ENCODE measurements at places on chromosomes 12 and 14.

- no peak for DNase-seq
Observed at GRCh38 chr12:27564612-27565213, 40.7 kb downstream of the PPFIBP1 start.

- no peak for DNase-seq
Observed at GRCh38 chr12:54221402-54221984, 32.7 kb upstream of the SMUG1 start.

GRCh38 chr12:105674871-105675699 is 344.6 kb downstream of the C12orf75 start:
- no peak for DNase-seq

GRCh38 chr14:34355584-34356263 is 106.3 kb downstream of the SPTSSA start:
- DNase-seq, result no peak

GRCh38 chr14:92793709-92794546 is at the start of gene GOLGA5:
Gene GOLGA5 (plus strand): TSS chr14:92794305. CDS start chr14:92797438, 3,133 bp downstream.
- peak; percentile 98 for DNase-seq

GRCh38 chr12:92134638-92135274 is 10.9 kb downstream of the BTG1 start:
- no peak for DNase-seq

- no peak for DNase-seq
Observed at GRCh38 chr12:82746668-82747067, 60.0 kb downstream of the TMTC2 start.

DNA sequence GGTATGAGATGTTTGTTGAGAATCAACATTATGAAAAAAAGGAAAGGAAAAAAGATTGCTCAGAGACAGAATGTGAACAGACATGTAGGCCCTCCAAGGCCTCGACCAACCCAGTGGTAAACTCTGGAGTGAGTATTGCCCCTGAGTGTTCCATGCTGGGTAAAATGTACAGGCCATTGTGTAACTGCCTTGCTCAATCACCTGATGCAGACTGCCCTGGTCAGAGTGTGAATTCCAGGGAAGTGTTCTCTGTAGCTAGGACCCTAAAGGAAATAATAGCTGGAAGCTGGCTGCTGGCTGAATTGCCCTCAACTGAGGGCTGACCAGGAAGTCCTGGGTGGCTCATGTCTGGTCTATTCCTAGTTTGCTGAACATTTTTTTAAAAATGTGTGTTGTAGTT is 1081.4 kb upstream of the LRFN5 start:
- DNase-seq, result no peak

DNA sequence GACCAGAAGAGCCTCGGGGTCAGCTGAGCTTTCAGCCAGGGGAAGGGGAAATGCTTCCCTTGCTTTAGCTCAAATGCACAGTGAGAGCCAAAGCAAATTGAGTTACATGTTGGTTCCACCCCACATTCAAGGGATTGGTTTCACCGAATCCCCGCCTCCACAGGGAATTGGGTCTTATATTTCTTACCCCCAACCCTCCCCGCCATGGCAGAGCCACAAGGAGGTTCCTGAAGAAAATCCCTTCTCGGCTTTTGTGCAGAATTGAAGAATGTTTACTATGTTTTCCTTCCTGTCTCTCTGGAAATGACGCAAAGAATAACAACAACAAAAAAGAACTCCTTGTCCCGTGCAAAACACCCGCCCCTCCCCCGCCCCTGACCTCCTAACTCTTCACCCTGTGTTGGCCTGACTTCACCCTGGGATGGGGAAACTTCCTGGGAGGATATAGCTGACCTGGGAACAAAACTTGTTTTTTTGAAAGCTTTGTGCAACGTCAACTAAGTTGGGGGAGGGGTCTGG is 21.9 kb upstream of the CIPC start:
- DNase-seq, result no peak

DNA sequence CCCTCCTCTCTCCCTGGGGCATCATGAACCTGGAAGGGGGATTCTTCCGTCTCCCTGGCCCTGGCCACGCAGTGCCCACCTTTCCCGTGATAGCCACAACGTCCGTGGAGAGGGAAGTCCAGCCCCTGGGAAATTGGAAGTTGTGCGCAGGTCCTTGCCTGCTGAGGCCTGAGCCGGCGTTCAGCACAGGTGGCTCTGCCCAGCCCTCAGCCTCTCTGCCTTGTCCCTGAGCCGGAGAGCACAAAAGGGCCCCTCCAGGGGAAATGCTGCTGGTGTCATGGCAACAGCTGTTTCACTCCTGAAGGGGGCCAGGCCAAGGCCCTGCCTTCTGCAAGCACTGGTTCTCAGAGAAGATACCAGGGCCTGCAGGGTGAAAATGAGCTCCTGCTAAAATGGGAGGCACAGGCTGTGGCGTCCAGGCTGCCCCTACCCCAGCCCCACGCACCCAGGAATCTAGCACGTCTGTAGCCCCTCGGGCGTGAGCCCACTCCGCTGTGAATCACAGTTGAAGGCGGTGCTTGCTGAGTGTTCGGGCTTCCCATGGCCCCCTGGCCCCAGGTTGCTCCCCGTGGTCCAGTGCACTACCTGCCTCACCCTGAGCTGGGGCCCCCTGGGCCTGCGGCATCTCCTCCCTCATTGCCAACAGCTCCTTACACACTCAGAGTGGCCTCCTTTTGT is 149.4 kb downstream of the ADGRD1 start:
- DNase-seq, result no peak

- DNase-seq, result no peak
Observed at GRCh38 chr12:123720141-123720814, 8.1 kb downstream of the ATP6V0A2 start.

DNA sequence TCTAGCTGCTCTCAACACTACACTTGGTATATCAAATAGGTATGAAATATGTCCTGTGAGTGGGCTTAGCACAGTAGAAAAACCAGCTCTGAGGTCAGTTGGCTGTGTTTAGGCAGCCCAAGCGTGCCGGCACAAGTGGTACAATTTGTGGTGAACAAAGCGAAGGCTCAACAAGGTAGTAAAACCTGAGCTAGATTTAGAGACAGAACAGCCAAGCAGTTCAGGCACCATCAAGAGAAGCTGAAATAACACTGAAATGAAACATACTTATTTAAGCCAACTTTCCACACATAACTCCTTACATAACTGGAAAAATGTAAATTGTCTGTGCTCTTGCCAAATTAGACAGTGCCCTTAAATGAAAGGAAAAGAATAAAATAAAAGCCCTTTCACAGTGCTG is 596.8 kb upstream of the FBXO33 start:
- no peak for DNase-seq

DNA sequence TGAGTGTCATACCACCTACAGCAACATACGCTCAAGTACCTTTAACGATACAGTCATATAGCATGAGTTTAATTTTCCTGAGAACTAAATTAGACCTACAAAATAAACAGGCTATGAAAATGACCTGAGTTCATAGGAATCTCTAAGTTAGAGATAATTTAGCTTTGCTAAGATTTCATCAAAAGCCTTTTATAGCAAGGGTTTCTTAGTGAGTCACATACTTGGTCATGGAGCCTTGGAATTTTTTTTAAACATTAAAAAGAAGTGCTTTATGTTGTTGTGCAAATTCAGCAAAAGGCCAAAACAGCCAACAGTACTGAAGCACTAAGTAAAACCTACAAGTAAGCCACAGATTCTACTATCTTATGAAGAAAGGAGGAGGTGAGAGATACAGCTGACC is 93.6 kb upstream of the FERMT2 start:
- DNase-seq, result no peak

- DNase-seq, result no peak
Observed at GRCh38 chr12:60094436-60094835, 498.6 kb downstream of the SLC16A7 start.

- DNase-seq, result no peak
Observed at GRCh38 chr12:6526201-6526600, 8.1 kb upstream of the GAPDH start.

GRCh38 chr14:105207460-105207901 is 26.4 kb upstream of the NUDT14 start:
- DNase-seq, result no peak

DNA sequence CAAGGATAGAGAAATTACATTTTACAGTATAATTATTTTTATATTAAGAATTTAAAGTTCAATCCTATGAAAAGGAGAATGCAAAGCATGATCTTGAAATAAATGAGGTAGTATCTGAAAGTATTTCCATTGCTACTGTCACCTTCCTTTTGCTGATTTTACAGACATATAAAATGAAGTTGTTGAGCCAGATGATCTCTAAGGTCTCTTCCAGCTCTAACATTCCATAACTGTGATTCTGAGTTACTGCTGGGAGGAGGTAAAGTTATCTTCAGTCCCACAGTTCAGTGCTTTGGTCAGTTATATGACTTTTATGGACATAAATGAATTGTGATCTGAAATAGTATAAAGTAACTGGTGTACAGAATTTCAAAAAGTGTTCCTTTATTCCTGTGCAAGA is 52.8 kb downstream of the SLC38A6 start:
- no peak for DNase-seq

GRCh38 chr12:78534311-78534710 is 330.3 kb upstream of the SYT1 start:
- no peak for DNase-seq

GRCh38 chr14:57735276-57735675 is 130.6 kb downstream of the SLC35F4 start:
- no peak for DNase-seq

- DNase-seq, result no peak
Observed at GRCh38 chr12:236445-236844, 22.5 kb upstream of the SLC6A12 start.

- no peak for DNase-seq
Observed at GRCh38 chr12:67669934-67670631, 21.5 kb downstream of the DYRK2 start.

DNA sequence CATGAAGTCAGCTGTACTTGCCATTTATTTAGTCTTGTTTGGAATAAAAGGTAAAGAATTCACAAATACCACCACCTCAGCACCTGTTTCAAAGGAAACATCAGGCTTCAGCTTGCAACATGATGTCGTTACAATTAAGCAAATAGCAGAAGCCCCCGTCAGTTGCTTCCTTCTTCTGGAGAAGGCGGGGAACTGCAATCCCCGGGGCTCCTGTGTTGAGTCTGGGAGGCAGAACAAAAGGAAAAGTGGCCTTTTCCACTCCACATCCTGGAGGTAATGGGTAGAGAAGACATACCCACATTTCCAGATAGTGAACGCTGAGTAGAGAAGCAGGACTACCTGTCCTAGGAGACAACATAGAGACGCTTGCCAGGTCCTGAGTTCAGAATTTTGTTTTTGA is 92.8 kb downstream of the DNAH10 start:
- DNase-seq, result no peak

DNA sequence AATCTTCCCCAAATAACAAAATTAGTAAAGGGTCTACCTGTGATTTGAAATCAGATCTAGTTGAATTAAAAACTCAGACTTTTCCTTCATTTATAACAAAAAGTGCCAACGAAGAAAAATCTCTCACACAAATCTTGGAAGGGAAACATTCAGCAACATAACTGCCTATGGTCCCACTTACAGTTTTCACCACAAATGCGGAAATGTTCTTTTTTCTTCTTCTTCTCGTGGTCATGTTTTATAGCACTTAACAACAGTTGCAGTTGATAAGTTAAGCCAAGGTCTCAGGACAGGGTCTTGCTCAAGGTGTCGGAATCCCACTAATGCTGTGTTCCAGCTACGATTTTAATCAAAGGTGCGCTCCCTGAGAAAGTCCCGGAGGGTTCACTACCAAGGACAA is 10.1 kb downstream of the RNASE6 start:
- DNase-seq, result no peak

GRCh38 chr12:49803693-49804450 is 24.3 kb downstream of the NCKAP5L start:
- no peak for DNase-seq

DNA sequence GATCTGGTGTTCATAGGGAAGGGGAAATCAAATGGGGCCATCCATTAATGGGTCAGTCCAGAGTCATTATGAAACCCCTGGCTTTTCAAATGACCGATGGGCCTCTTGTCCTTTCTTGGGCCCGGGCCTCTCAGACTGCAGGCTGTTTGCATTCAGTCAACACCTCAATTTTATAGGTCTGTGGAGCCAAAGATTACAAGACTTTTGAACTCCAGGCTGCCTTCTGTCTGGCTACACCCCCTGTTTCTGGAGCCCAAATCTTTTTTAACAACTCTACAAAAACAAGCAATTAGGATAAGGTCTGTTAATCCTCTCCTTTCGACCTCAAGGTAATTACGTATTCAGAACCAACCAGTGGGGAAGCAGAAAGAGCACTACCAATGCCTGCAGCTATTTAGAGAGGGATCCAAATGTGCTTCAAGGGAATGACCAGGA is 35.6 kb downstream of the DUSP6 start:
- DNase-seq, result no peak

- DNase-seq, result peak; percentile 41
Observed at GRCh38 chr12:92403210-92404175, 257.8 kb upstream of the BTG1 start.

All from stimulated activated naive CD8-positive, alpha-beta T cell treated with anti-CD3 and anti-CD28 coated beads, Interleukin-15, Interleukin-2, amounts not matched to agents 100 U/mL and 50 U/mL, for 24 hours (primary cell).